T-helper 9 cell (primary cell): ENCODE measurements at places on chromosomes 3 and 15.

GRCh38 chr15:38651328-38652038 lies 86.9 kb upstream of the RASGRP1 start:
- DNase-seq: peak; percentile 28

GRCh38 chr3:58867621-58868020 lies 182.2 kb downstream of the CFAP20DC start:
- DNase-seq: no peak

DNA sequence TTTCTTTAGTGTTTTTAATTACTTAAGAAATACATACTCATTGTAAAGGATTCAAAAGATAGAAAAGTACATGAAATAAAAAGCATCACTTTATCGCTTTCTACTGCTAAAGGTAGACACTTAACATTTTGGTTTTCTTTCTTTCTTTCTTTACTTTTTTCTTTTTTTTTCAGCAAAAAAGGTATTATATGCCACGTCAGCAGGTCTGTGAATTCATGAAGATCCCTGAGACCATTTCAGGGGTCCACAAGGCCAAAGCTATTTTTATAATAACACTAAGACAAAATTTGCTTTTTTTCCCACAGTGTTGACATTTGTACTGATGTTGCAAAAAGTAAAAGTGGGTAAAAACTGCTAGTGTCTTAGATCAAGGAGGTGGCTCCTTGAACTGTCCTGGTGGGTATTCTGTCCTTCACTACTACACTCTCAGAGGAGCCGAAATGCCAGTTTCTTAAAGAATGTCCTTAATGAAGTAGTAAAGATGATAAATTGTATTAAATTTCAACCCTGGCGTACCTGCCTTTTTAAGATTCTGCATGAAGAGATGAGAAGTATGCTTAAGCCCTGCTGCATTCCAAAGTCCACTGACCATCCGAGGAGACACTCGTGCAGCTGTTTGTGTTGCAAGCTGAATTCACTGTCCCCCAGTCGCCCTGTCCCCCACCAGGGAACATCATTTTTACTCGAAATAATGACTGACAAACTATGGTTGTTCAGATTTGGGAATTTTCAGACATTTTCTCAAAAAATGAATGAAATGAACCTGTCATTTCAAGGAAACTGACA lies 106.7 kb upstream of the PIAS1 start:
- DNase-seq: no peak

DNA sequence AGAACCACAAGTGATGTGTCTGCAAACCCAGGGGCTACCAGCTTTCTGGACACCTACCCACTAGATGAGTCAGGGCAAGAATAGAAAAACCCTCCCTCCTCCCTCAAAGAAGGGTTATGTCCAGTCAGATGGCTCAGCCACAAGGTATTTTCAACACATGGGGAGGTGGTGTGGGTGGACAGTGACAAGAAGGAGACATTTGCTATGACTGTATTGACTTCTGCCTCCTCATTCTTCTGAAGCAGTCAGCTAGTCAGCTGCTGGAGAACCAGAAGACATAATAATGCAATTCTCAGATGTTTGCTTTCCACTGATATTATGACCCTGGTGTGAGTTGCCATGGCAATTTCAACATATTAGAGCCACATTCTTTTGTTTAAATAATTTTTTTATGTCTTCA lies 66.7 kb upstream of the GOLGA8B start:
- DNase-seq: no peak

DNA sequence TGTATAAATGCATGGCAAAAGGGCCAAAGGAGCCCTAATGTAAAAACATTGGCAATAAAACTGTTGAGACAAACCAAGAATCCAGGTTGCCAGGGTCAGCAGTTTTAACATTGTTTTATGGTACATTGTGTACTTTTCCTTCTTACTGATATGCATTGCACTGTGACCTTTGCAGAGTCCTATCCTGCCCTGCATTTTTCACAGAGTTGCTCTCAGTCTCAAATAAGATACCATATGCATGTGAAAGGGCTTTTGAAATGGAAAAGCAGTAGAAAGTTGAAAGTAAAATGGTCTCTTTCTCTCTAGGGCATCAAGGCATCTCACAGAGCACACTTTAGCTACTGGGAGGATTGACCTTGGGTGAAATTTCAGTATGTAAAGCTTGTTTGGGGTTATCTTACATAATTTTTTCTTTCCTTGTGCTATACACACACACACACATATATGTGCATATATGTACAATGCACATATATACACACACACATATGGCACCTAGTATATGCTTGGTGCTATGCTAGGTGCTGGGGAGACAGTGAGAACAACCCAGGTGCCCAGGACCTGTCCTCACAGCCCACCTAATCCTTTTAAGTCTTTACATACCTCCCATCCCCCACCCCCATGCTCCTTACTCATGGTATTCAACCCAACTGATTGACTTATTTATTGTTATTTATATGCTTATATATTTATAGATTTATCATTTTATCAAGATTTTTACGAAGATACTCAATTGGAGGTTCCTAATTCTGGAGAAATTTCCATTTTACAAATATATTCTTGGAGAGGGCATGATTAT lies 1.2 kb upstream of the PPP2R3A start:
- DNase-seq: no peak

DNA sequence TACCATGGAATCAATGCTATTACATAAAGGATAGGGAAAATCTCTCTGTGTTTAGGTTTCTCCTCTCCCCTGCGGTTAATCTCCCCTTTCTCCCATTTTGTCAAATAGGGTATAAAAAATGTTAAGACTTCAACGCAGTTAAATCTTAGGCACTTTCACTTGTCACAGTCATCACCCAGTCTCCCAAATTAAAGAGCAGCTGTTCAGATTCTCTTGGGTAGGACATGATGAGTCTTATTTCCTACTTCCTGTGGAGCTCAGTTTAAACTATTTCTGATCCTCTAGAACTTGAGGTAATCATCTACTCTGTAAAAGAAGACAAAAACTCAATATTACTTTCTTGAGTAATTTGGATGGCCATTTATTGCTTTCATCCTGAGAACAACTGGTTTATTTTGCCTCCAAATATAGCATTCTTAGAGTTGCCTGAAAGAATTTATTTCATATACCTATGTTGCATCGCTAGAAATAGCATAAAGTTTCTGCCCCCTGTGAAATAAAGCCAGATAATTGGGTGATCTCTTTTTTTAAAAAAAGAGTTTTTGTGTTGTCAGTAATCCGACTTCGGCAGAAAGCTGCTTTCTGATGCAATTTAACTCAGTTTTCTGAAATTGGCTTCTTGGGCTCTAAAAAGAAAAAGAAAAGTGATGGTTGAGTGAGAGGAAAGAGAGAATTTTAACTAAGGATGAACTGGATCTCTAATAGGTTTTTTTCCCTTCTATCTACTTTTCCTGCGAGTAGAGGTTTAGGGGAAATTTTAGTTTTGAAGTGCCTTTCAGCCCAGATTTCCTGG lies 20.7 kb downstream of the RAP2B start:
- no peak for DNase-seq

DNA sequence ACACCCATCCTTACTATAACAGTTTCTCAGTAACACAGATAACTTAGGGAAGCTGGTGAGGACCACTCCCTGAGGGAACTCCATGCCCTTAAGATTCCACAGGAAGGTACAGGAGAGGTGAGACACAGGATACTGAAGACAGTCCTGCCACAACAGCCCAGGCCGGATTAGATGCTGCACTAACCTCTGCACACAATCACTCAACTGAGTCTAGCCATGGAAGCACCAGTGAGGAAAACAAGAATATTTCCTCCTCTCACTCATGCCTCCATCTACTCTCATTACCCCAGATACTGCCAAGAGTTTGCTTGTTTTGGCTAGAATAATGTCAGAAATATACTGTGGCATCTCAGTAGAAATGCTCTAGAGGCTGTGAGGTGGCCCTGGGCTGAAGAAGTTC lies 3.7 kb downstream of the ANO10 start:
- no peak for DNase-seq

- DNase-seq: no peak
Observed at GRCh38 chr3:187746442-187747281, 1.4 kb upstream of the BCL6 start.

DNA sequence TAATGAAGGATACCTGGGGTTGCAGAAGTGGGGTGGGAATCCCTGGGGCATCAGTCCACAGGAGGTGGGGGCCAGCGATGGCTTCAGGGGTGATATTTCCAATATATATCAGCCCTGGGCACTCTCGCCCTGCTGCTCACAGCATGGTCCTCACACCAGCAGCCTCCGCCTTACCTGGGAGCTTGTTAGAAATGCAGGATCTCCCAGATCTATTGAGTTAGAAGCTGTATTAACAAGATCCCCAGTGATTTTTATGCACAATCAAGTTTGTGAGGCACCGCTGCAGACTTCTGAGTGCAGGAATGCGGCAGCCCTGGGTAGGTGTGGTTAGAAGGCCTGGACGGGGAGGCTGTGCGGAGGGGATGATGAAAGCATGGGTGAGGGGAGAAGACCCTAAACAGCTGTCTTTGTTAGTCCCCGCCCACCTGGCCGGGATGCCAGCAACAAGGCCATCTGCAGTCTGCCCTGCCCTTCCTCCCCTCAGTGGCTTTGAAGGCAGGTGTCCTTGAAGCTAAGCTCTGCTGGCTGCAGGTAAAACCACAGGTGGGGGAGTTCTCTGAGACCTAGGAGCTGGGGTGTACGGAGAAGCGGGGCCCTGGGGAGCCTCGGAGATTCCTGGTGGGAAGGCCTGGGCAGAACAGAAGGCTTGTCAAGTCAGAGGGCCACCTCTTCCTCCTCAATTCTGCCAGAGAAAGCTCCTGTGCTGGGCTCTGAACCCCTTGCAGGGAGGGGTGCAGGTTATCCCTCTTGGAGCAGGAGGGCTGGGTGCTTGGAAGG lies 11.4 kb downstream of the FAM107A start:
- no peak for DNase-seq

- DNase-seq: no peak
Observed at GRCh38 chr15:47750030-47750739, 32.9 kb downstream of the SEMA6D start.

GRCh38 chr3:69997631-69998307 lies 1.8 kb upstream of the SAMMSON start:
- no peak for DNase-seq

- no peak for DNase-seq
Observed at GRCh38 chr3:55405436-55405835, 81.7 kb downstream of the WNT5A start.
